Activated CD4-positive, alpha-beta T cell treated with anti-CD3 and anti-CD28 coated beads for 24 hours (primary cell): ENCODE measurements at places on chromosomes 11 and 22.

DNA sequence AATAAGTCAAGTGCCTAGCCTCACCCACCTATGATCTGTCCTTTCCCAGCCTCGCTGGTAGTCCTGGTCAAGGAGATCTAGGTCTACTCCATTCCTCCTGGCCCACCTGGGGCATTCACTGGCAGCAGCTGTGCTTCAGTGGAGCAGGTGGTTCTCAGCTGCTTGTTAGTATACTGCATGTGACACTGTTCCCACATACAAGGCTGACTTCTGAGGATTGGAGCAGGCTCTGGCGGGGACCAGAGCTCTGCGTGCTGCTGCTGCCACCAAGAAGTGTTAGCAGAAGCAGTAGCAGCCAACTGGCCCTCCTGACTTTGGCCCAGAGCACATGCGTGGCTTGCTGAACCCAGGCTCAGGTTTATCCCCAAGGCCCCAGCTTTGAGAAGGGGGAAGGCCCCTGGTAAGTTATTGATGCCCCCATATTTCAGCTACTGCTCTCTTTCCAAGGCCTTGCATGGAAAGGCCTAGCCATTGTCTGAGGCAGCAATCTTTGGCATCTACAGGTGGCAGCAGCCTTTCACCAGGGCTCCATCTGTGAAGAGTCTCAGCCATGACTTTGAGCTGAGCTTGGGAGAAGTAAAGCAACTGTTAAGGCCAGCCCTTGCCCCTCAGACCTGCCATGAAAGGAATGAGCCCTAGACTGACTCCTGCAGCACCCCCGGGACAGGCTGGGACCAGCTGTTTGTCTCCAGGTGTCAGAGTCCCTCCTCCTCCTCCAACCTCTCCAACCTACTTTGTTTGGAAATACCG lies 26.5 kb downstream of the ARHGAP1 start:
- DNase-seq: no peak

DNA sequence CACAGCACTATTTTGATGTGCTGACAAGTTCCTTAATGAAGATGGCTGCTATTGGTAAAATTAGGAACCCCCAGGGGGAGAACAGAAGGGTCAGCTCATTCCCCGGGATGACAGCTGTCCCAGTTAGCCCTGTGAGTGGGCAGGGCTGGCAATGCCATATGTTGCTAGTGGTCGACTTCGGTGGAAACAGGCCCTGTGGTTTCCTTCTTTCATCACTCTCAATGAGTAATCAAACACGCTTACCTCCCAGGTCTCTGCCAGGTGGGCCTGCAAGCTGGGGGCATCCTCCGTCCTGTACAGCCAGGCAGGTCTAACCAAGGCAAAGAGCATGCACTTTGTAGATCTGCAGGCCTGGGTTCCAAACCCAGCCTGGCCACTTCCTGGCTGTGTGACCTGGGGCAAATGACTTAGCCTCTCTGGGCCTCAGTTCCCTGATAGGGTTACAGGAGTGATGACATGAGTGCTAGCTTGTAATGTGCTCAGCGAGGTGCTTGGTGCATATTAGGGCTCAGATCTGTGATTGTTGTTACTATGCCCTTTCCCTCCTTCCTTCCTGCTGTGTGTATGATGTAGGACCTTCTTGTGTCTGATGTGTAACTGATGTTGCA lies 85.2 kb downstream of the TSPAN18 start:
- DNase-seq: no peak

DNA sequence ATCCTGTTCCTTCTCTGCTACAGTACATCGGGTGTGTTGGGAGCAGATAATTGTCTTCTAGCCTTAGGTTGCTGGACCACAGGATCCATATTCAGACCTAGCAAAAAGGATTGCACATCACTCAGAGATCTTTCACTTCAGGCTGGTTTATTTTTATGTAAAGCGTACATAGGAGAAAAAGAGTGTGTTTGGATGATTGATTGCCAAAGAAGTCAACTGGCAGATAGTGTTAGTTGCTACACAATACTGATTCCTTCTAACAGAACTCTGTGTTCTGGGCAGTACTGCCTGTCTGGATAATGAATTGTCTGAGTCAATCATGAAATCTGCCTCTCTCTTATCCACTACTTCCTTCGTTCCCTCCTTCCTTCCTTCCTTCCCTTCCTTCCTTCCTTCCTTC lies 31.0 kb upstream of the PGM2L1 start:
- no peak for DNase-seq

- DNase-seq: no peak
These were observed 42.3 kb downstream of the TRMU start for GRCh38 chr22:46377525-46378425.

- DNase-seq: no peak
These were observed 1.9 kb upstream of the ZDHHC8 start for GRCh38 chr22:20129747-20130014.

DNA sequence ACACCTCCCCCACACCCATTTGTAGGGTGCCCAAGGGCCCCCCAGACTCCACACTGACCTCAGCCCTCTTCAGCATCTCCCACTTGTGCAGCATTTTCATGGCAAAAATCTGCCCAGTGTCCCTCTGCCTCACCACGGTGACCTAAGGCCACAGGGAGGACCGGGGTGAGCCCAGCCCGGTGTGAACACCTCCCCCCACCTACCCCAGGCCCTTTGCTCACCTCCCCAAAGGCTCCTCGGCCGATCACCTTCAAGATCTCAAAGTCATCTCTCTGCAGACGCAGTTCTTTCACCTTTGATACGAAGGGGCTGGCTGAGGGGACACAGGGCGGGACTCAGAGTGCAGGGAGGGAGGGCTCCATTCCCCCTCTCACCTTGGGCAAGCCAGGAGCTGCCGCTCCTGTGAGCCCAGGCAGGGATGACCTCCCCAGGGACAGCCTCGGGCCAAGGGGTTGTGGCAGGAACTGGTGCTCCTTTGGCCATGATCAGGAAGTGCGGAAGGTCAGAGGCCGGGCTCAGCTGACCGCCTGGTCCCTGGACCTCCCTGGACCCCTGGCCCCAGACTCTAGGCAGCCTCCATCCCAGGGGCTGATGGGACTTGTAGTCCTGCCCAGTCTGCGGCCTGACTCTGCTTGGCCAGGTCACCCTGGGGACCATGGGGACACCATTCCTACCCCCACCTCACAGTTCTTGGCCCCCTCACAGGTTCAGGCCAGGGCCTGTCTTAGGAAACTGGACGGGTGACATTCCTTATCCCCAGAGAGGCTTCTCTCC lies 2.7 kb downstream of the CDC42BPG start:
- DNase-seq: no peak

DNA sequence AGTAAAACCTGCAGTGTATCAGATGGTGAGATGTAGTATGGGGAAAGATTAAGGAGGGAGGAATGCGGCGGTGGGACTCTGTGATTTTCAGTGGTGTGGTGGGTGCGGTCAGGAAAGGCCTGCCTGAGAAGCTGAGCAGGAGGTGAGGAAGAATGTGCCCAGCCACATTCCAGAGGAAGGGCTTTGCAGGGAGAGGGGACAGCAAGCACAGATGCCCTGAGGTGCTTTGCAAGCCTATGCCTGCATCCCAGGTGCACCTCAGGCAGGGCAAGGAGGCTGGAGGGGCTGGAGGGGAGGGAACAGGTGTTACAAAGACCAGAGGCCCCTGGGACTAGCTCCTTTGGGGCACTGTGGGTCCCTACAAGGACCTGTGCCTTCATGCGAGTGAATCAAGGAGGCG lies 42.1 kb downstream of the MYO7A start:
- DNase-seq: no peak

DNA sequence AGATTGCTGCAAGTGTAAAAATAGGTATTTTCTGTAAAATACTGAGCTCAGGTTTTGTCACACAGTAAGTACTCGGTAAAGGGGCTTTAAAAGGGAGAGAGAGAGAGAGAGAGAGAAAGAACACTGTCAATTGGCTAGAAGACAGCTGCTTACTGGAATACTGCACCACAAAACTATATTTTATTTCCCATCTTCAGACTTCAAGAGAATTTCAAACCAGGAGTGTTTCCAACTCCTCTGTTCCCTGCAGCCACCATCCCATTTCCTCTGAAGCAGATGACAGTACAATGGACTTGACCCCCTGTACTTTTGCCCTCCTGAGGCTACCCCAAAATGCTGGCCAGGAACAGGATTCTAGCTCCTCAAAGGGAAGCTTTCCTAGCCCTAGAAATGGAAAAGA lies 89.7 kb downstream of the RELT start:
- no peak for DNase-seq

DNA sequence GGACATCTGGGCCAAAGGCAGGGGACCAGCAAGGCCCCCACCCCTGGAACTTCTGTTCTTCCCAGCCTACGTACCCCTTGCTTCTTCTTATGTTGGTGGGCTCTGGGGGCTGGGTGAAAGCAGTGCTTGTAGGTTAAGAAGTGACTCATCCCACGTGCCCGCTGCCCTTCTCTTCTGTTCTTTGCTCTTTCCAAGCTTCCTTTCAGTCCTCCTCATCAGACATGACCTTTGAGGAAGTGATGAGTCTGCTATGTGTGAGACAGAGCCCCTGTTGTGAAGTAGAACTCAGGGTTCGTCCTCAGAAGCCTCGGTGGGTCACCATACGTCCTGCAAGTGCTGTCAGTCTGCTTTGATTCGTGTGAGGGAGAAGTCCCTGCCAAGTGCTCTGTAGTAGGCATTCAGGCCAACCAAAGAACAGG lies 12.7 kb downstream of the MED15 start:
- no peak for DNase-seq

- DNase-seq: no peak
These were observed 29.9 kb downstream of the LRFN4 start for GRCh38 chr11:66886671-66887221.

DNA sequence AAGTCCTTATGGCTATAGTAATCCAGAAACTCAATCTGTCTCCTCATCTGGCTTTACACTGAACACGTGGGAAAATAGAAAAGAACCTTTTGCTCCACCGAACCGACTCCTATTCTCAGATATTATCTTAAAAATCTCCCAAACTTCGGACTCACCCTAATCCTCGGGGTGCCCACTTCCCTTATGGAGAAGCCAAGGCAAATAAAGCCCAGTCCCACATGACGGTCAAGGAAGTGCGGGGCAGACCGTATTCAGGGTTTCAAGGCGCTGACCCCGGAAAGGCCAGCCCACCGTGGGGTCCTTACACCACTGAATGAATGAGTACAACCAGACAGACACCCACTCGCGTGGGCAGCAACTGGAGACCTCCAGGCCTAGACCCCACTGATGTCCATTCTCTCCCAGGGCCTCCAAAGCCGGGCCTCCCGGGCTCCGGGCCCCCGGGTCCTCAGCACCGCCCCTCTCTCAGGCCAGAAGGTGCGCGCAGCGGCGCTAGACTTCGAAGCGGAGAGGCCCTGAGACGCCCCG lies 489 bp downstream of the NUP98 start:
- DNase-seq: no peak

GRCh38 chr11:121917482-121917881 lies 198.5 kb downstream of the BLID start:
- no peak for DNase-seq

GRCh38 chr11:96949464-96949863 lies 559.7 kb downstream of the JRKL start:
- DNase-seq: no peak

- no peak for DNase-seq
These were observed 345.4 kb upstream of the KIRREL3 start for GRCh38 chr11:127345819-127346459.

DNA sequence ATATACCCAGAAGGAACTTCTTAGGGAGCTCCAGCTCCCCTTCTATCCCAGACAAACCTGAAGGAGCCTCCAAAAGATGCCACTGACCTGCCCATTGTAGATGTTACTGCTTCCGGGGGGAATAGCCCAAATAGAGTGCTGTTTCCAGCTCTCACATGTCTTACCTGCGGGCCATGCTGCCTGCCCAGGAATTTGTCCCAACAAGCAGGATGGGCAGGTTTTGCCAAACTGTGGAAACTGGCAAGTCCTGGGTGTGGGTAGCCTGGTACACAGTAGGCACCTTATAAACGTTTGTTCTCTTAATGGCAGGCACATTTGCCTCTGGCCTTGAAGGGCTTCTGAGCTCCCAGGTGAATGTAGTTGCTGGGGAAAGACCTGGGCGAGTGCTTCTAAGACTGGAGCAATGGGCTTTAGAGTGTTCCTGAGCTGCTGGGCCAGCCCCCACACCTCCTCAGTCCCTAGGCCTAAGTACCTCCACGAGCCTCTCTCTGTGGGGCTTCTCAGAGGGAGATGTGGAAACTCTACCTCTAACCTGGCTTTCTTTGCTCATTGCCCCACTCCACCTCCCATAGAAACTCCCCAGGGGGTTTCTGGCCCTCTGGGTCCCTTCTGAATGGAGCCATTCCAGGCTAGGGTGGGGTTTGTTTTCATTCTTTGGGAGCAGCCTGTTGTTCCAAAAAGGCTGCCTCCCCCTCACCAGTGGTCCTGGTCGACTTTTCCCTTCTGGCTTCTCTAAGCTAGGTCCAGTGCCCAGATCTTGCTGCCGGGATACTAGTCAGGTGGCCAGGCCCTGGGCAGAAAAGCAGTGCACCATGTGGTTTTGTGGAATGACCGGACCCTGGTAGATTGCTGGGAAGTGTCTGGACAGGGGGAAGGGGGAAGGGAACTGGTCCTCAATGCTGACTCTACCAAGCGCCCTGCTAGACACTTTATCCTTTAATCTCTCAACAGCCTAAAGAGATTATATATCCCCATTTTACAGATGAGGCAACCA lies 37.2 kb downstream of the LIMK2 start:
- no peak for DNase-seq

DNA sequence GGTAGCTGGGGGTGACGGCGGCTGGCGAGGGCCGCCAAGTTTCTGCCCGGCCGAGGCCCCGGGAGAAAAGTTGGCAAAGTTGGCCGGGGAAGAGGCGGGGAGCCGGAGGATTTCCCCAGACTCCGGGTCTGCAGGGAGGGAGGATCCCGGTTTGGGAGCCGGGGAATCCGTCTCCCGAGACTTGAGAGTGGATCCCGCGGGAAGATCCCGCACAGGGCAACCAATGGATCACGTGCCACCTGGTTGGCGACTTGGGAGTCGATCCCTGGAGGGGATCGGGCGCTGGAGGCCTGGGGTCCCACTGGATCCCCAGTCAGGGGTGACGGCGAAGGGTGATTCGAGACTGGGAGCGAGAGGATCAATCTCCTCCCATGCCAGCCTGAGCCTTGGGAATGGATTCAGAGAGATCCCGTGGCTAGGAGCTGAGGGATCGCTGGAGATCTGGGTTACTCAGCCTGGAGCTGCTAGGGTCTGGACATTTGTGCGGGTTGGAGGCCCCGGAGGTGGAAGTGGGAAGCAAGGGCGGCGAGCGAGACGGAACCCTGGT lies 394 bp downstream of the KIAA1671 start:
- no peak for DNase-seq

DNA sequence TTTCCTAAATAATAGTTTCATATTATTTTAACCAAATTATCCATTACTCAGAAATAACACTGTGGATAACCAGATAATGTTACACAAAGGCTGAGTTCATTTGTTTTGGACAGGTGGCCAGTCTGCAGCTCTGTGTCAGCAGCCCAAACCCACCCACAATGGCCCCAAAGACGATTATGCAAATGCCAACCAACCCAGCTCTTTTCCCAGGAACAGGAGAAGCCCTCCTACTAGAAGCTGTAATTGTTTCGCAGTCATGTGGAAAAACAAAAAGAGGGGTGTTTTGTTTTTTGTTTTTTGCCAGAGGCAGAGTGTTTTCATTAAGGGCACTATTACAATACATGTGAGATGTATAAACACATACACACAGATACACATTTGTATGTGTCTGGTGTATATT lies 102.1 kb downstream of the FCHSD2 start:
- no peak for DNase-seq
